Erythroblast (primary cell): ENCODE measurements at places on chromosomes 16 and 17.

DNA sequence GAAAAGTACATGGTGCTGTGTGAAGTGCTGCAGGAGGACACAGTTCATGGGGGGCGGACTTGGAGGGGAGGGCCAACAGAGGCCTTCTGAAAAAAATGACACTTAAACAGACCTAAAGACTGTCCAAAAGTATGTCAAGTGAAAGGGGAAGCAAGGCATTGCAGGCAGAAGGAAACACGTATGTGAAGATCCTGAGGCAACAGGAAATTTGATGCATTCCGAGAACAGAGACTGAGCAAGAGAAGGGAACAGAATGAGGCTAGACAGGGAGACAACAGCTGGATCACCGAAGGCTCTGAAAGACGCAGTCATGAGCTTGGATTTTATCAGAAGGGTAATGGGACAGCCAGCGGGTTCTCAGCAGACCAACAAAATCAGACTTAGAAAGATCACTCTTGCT is 1.1 kb downstream of the IFT20 start:
- DNase-seq = no peak

DNA sequence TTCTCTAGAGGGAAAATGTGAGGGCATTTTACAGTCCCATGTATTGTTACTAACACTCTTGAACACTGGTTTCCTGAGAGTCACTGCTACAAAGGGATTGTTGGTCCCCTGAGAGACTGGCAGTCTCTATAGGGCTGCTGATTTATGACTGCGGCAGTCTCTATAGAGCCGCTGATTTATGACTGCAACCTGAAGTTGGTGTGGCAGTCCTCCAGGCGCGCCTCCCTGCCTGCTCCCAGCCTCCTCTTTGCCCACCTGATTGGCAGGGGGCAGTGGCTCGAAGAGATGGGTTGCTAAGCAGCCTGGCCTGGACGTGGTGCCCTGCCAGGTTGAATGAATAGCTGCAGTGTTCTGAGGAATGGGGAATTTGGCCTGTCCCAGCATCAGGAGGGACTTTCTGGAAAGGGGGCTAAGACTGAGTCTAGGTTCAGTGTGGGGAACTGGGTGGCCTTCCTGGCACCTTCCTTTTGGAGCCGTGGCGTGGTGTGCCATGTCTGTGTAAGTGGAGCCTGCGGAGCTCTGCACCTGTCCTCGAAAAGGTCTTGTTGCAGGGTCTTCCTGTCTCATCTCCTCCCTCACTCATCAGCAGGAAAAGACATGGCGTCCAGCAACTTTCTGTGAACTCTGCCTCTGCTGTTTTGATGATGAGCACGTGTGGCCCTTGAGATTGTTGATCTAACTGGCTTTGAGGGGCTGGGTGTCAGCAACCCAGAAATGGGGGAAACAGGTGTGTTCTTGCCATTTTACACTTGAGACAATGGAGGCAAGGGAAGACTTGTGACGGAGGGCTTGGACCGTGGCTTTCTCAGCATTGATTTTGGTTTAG is 24.9 kb downstream of the SAP30BP start:
- DNase-seq = no peak

GRCh38 chr16:56888806-56889205 is 23.8 kb downstream of the SLC12A3 start:
- no peak for DNase-seq

- DNase-seq = no peak
Observed at GRCh38 chr17:82689077-82689476, 9.4 kb downstream of the RAB40B start.

DNA sequence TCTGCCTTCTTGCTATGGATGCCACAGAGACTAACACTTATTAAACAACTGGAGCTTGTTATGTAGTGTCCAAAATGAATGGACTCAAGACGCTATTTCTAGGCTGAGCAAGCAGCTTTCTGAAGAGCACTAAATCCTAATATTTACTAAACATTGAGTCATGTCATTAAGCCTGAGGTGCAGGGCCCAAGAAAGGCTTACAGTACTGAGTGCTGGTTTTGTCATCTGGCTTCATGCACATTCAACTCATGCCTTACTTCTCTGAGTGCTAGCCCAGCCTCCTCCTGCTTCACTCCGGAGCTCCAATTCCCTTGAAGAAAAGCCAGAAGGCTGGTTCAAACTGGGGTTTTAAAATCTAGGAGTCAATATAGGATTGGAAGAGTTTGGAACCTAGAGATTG is 363.3 kb upstream of the CDH5 start:
- no peak for DNase-seq

GRCh38 chr17:28475151-28475900 is 1.9 kb downstream of the SLC13A2 start:
- DNase-seq = no peak

- DNase-seq = no peak
Observed at GRCh38 chr17:31573861-31574260, 182.4 kb downstream of the RAB11FIP4 start.

DNA sequence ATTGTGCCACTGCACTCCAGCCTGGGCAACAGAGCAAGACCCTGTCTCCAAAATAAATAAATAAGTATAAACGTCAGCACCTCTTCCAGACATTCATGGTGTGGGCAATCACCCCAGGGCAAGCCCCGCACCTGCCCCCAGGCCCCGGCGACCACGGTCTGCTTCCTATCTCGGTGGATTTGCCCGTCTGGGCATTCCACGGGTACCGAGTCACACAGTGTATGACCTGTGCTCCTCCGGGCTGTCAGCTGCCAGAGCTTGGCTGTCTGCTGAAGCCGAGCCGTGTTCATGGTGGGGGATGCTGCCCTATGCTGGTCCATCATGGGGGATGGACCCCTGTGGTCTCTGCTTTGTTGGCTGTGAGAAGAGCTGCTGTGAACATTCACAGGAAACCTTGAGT is 15.4 kb downstream of the CYBC1 start:
- DNase-seq = no peak

DNA sequence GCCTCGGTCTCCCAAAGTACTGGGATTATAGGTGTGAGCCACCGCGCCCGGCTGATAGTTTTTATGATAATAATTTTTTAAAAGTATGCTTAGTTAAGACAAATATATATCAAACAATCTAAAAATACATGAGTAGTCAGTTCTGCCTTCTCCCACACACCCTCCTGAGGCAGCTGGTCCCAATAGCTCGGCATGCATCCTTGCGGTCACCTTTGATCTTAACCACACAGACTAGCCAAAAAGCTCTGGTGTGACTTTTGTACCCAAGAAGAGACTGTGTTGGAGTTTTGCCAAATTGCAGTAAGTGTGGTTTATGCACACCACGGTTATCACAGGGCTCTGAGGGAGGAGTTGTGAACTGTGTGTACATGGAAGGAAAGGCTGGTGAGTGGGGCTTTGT is 25.6 kb downstream of the ATP6V0A1 start:
- no peak for DNase-seq

DNA sequence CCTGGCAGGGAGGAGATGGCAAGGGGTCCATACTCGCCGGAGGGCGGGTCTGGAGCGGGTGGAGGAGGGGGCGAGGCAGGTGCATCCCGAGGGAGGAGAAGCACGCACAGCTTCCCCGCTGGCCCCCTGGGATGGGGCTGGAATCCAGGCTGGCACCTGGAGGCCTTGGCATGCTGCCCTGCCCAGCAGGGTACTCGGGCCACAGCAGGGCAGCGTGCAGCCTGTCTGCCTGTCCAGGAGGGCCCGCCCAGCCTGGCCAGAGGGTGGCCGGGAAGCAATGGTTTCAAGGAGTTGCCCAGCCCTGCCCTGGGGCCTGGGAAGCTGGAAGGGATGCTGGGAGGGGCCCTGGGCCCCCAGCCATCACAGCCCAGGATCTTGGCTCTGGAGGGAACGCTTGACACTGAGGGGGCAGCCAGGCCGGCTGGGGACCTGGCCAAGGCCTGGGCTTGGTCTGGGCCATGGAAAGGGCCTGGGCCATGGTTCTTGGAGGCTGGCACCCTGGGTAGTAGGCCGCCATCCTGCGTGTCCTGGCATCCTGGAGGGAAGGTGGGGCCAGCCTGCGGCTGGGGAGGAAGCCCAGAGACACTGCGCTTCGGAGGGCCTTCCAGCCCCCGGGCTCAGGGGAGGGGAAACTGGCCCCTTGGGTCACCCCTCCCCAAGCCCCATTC is 1.1 kb downstream of the GLIS2 start:
- DNase-seq = no peak

GRCh38 chr17:78925662-78926555 is 722 bp upstream of the TIMP2 start:
- no peak for DNase-seq

DNA sequence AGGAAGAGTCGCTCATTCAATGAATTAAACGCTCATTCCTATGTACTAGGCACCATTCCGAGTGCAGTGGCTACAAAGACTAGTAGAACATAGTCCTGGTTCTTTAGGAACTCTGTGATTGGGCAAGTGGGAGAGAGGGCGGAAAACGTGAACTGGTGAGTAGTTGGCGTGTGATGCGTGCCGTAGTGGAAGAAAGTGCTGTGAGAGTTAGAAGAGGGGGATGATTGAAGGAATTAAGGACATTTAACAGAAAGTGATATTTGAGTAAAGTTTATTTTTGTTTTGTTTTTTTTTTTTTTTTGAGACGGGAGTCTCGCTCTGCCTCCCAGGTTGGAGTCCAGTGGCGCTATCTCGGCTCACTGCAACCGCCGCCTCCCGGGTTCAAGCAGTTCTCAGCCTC is 7.9 kb upstream of the SLFN14 start:
- peak; percentile 72 for DNase-seq

DNA sequence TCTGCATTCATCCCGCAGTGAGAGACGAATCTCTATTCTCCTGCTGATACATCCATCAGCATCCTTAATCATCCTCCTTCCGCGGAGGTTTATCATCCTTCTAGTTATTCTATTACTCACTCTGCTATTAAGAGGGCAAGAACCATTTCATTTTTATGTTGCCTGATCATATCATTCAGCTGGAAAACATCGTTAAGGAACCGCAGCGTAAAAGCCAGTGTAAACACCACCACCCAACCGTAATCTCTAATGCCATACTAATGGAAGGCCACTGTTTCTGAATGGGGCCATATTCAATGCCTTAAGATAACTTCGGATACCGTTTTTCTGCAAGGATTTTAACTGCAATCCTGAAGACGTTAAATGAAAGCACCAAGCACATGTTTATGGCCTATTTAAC is 36.7 kb upstream of the ERCC4 start:
- DNase-seq = no peak

GRCh38 chr17:60602871-60603270 is 2.9 kb downstream of the PPM1D start:
- no peak for DNase-seq

GRCh38 chr16:86470964-86471363 is 39.4 kb upstream of the FOXF1 start:
- no peak for DNase-seq

GRCh38 chr17:6304894-6305612 is 129.9 kb downstream of the AIPL1 start:
- no peak for DNase-seq
